Hepatocyte (in vitro differentiated cells): ENCODE measurements at places on chromosomes 16 and 17. TPM values are rescaled to one million over a fixed set of nuclear protein-coding genes. Genes with fewer than 3 reads are reported as not detected.

Gene KRTAP2-1
- not detected in 2 replicates for total RNA-seq

Gene TOX3
- total RNA-seq = 9.4 and 11.8 TPM in 2 replicates

Gene NUFIP2
- total RNA-seq = 41.9 and 47.8 TPM in 2 replicates

Gene NPW
- 2.7 and 4.1 TPM in 2 replicates for total RNA-seq

GRCh38 chr16:67389911-67390815 is 3.1 kb downstream of the TPPP3 start:
- peaks cover 22% of the 10 kb centered on the region for H3K27me3 ChIP-seq
- no peak overlapping the region for H3K27ac ChIP-seq
- peaks cover 15% of the 10 kb centered on the region for H3K4me1 ChIP-seq
- no peaks in the 10 kb centered on the region for H3K36me3 ChIP-seq
- H3K4me3 ChIP-seq = no peak overlapping the region

DNA sequence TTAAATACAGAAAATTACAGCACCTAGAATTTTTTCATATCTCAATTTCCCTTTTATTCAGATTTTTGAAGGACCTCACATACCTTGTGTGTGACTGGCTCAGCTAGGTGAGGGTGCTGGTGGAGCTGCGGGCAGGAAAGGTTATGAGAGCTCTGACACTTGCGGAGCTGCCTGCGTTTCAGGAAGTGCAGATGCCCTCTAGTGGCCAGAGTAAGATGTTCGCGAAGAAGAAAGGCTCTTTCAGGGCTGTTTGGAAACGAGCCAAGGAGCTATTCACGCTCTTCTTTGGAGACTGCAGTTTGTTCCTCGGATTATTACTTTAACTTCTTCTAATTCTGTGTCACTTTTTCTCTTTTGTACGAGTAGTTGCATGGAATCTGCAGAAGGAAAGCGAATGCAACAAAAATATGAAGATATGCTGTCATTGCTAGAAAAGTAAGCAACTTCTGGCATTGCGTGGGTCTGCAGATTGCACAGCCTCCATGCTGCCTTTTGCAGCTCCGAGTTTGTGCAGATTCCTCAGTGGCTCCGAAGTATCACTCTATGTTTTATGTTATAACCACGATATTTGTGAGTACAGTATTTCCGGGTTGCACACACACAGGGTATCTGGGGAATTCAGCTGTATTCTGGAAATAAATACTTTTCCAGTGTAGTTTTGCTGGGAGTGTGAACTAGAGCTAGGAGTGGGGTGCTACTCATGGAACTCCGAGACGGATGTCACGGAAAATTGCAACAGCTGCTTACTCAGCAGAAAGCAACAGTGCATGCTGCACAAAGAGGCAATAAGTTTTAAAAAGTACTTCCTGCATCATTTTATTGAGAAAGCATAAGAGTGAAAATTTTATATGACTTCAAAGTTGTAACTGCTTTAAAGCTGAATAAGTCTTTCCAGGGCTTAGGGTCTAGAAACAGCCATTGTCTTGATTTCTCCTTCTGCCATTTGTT is 46.3 kb downstream of the DNAH9 start:
- no peak overlapping the region for H3K27ac ChIP-seq
- H3K36me3 ChIP-seq = no peaks in the 10 kb centered on the region
- no peaks in the 10 kb centered on the region for H3K27me3 ChIP-seq
- no peak overlapping the region for H3K4me3 ChIP-seq
- DNase-seq = peak; percentile 94
- no peaks in the 10 kb centered on the region for H3K4me1 ChIP-seq

DNA sequence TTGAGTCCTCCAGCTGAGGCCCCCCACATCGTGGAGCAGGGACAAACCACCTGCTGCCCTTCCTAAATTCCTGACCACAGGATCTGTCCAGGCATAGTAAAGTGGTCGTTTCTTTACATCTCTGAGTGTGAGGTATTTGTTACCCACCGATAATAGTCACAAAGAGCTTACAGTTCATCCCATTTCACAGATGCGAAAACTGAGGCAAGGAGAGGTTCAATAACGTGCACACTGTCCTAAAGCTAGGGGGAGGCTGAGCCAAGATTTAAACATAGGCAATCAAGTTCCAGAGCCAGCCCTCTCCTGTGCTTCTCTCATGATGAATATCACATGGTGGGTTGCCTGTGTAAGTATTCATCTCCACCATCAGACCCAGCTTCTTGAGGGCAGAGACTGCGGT is 135.4 kb downstream of the CCT6B start:
- DNase-seq = no peak
- H3K27me3 ChIP-seq = peaks cover 11% of the 10 kb centered on the region

GRCh38 chr17:78057113-78057740 is 71.3 kb downstream of the TMC6 start:
- H3K27me3 ChIP-seq = no peaks in the 10 kb centered on the region
- H3K36me3 ChIP-seq = no peaks in the 10 kb centered on the region
- H3K4me3 ChIP-seq = no peak overlapping the region

DNA sequence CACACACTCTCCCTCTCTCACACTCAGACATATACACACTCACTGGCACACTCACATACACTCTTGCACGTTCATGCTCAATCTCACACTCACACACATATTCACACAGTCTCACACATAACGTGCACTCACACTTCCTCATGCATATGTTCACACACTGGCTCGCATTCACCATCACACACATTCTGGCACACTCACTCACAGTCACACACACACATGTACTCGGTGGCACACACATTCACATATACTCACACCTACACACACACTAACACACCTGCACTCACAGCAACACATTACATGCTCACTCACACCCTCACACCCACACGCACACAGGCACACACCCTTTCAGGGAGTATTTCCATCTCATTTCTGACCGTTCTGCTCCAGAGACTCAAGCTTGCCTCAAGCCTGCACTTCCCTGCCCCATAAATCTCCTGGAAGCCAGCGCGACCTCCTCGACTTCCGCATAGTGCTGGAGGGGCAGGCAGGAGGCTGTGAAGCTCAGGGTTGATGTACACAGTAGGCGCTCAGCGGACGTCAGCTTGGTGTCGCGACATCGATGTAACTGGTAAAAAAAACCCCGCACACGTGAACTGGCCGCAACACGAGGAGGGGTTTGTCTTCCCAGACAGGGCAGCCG is 66.7 kb upstream of the FOXF1 start:
- H3K27me3 ChIP-seq = no peaks in the 10 kb centered on the region
- H3K27ac ChIP-seq = peak overlapping the region; percentile 51
- no peak overlapping the region for H3K4me3 ChIP-seq
- H3K36me3 ChIP-seq = no peaks in the 10 kb centered on the region

- H3K27ac ChIP-seq = no peak overlapping the region
- no peaks in the 10 kb centered on the region for H3K36me3 ChIP-seq
- no peaks in the 10 kb centered on the region for H3K27me3 ChIP-seq
- DNase-seq = no peak
These were observed 25.4 kb downstream of the SLC39A11 start for GRCh38 chr17:73067075-73067474.
